ENCODE measurements at places on chromosomes 5 and 9.
A peak's percentile ranks its signal among the peaks of the same experiment; 100 is the strongest.

- DNase-seq, result no peak
Measured at GRCh38 chr5:96354237-96354636, 78.8 kb downstream of the PCSK1 start.

- no peak for DNase-seq
Measured at GRCh38 chr5:97142521-97143254, at the start of gene LIX1. Gene LIX1 (minus strand): TSS chr5:97142611. CDS start chr5:97142576, 35 bp downstream.

GRCh38 chr5:62296998-62297397, 9.0 kb upstream of the KIF2A start:
- no peak for DNase-seq

GRCh38 chr5:3329427-3329826, 266.2 kb upstream of the IRX1 start:
- DNase-seq, result no peak

DNA sequence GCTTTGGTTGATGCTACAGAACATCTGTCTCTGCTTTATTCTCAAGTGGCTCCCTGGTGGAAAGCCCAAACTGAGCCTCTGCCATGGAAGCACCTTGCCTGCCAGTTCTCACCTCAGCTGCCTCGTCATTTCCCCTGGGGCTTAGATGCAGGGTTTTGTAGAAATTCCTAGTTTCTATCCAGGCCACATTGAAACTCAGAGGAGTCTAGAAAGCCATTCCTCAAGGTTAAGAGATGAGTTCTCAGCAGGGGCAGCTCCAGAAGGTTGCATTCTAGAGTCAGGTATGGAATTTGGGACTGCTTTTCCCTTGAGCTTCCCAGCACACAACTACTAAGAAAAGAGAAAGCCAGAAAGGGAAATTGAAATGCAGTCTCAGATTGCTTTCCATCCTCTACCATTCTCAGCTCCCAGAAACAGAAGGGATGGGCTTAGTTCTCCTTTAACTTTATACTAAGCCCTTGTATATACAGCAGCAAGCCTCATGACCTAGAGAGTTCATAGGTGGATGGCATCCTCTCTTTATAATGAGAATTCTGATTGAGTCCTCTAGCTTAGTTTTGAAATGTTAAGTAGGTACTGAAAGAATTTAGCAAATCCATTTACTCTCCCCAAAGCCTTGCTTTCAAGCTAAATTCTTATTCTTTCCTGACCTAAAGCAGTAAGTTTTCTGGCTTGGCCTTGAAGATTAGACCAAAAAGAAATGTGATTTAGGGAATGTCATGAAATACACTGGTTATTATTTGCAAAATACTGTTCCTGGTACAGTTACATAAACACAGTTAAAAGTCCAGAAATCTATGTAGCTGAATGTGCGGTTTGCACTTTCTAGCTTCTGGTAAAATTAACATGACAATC, 66.0 kb upstream of the MEF2C start:
- no peak for DNase-seq

DNA sequence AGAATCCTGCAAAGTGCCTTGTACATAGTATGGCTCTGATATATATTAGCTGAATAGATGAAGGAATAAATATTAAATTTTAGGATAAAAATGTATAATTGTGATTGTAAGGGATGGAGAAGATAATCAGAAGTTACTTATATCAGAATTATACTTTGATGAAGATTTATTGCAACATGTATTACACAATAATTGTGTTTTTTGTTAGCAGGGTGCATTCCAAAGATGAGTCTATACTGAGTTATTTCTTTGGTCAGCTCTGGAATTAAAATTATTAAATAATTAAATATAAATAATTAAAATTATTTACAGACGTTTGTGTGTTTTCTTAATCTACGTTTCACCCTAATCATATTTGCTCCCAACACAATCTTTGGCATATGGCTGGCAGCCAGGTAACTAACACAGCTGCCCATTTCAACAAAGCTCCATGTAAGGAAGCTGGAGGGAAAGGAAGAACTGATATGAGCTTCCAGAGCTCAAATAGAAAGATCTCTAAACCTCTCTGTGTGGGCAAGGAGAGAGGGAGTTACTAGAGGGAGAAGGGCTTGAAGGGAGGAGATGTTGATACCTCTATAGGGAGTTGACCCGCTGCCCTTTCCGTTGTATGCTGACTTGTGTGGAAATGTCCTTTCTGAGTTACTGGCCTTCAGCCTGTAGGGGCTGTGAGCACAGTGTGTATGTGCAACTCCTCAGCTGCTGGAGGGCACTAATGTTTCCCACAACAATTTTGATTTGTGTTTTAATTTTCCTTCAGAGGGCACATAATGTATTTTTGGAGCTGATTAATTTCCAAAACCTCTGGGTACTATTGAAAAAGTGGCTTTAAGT, 403.4 kb downstream of the MAN2A1 start:
- DNase-seq, result no peak

DNA sequence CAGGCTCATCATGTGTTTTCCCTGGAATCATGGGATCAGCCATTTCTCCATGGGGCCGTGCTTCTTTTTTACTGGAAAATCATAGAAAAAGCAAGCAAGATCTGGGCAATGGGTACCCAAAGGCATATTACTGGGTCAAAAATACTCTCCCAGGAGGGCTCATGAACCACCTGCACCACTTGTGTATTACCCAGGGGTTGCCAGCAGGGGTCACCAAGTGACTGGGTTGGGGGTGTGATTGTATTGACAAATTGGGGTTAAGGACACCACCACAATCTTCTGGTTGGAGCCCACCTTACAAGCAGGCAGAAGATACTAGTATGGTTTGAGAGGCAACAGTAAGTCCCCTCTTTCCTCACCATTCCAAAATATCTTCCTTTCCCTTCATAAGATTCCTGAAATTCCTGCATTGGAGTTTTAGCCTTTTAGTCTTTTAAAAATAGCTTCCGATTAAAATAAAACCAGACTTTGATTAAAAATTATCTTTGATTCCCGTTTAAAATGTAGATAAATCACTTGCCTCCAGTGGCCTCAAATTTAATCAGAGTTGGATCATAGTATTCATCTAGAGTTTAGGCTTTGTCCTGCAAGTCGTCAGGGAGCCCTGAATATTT, 603.3 kb downstream of the KIF4B start:
- DNase-seq, result no peak

- DNase-seq, result peak; percentile 2
Measured at GRCh38 chr5:14816999-14817761, 54.4 kb downstream of the ANKH start.

GRCh38 chr5:143306040-143306439, 97.4 kb downstream of the NR3C1 start:
- no peak for DNase-seq

GRCh38 chr5:76038212-76038611, 45.0 kb upstream of the SV2C start:
- DNase-seq, result no peak

- no peak for DNase-seq
Measured at GRCh38 chr5:102921341-102922044, 166.4 kb downstream of the PAM start.

DNA sequence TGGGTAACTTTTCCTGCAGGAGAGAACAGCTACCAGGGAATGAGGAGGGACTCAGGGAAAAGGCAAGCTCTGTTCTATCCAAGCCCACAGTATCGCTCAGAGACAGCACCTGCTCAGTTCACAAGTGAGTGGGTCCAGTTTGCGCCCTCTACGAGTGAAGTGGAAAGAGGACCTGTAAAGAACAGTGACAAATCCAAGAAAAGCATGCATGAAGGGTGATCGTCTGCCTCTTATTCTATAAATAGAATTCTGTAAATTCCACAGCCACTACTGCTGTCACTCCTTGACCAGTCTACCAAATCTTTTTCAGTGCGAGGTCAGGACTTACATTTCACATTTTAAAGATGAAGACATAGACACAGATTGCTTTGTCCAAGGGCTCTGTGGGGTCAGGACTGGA, 117.5 kb downstream of the ENTREP1 start:
- no peak for DNase-seq

- peak; percentile 24 for DNase-seq
Measured at GRCh38 chr9:38160613-38161215, 91.7 kb upstream of the SHB start.

- no peak for DNase-seq
Measured at GRCh38 chr5:96439477-96440184, 6.6 kb upstream of the PCSK1 start.

GRCh38 chr5:128649192-128649591, 111.1 kb upstream of the FBN2 start:
- peak; percentile 34 for DNase-seq

GRCh38 chr9:592225-592624, 249.3 kb upstream of the DMRT1 start:
- no peak for DNase-seq

GRCh38 chr9:21564175-21564574, 82.1 kb upstream of the IFNE start:
- DNase-seq, result no peak

- DNase-seq, result no peak
Measured at GRCh38 chr5:93602241-93603077, 19.4 kb downstream of the NR2F1 start.

DNA sequence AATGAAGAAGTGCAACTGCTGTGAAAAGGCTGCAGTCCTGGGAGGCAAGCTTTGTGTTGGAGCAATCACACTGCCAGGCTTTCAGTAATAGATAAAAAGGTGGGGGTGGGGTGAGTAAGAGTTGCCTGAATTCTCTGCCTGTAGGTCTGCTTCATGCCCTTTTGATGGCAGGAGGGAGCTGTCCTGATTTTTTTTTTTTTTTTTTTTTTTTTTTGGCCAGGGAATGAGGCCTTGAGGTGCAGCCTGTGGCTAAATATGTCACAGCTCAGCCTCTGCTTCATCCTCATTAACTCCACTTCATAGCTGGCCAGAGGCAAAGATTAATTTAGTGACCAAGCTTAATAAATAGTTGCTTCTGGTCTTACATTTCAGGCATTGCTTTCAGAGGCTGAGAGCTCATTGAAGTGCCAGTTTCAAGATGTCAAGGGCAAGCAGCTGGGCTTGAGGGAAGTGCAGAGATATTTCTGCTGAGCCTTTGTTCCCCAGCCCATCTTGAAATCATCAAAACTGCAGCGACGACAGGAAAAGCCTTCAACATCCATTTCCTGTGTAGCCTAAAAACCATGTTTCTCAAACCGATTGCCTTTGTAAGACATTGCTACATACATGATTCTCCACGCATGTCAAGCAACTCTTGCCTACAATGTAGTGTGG, 134.7 kb downstream of the MACIR start:
- no peak for DNase-seq

GRCh38 chr5:158773161-158773560, 326.6 kb downstream of the EBF1 start:
- DNase-seq, result no peak

- DNase-seq, result no peak
Measured at GRCh38 chr5:169063316-169063953, 237.5 kb downstream of the SLIT3 start.

GRCh38 chr5:175340180-175340579, 103.8 kb downstream of the DRD1 start:
- no peak for DNase-seq

- no peak for DNase-seq
Measured at GRCh38 chr5:134206627-134207160, 19.2 kb downstream of the PPP2CA start.

GRCh38 chr5:129361441-129362025, 98.6 kb upstream of the ADAMTS19 start:
- DNase-seq, result peak; percentile 14

GRCh38 chr5:1012900-1013237, 4.3 kb downstream of the NKD2 start:
- no peak for DNase-seq

GRCh38 chr5:35369965-35370790, 139.9 kb upstream of the PRLR start:
- DNase-seq, result no peak

- DNase-seq, result no peak
Measured at GRCh38 chr5:919356-920000, 26.8 kb downstream of the TRIP13 start.

DNA sequence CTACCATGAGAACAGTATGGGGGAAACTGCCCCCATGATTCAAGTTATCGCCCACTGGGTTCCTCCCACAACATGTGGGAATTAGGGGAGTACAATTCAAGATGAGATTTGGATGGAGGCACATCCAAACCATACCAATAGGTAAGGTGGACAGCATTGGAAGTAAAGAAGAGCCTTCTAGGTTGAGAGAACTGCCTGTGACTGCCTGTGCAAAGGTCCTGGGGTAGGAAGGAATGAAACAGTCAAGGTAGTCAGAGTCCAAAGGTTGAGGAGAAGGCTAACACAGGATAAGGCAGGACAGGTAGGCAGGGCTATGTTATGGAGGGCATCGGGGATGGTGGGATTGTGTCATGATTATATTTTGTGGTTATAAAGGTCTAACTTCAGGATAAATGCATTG, 6.1 kb downstream of the GDA start:
- no peak for DNase-seq

GRCh38 chr5:25849270-25849669, 1189.1 kb downstream of the CDH9 start:
- no peak for DNase-seq

DNA sequence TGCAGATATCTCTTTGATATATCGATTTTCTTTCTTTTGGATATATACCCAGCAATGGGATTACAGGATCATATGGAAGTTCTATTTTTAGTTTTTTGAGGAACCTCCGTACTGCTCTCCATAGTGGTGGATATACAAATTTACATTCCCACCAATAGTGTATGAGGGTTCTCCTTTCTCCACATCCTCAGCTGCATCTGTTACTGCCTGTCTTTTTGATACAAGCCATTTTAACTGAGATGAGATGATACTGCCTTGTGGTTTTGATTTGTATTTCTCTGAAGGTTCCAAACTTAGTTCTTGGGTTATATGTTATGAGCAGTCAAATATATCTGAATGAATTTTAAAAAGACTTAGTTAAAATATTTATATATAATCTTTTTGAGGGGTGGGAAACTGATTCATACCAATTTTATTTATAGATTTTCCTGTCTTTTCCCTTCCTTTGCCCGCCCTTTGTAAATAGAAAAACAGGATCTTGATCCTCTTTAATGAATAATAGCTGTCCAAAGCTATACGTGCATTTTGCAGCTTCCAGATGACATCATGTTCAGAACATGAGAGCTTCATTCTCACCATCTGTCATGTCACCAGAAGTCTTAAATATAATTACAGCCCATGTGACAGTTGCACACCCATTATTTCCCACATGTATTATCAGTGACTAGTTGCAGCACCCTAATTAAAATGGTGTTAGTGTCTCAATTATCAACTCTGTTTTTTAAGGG, 6.2 kb upstream of the ARHGEF28 start:
- DNase-seq, result no peak

DNA sequence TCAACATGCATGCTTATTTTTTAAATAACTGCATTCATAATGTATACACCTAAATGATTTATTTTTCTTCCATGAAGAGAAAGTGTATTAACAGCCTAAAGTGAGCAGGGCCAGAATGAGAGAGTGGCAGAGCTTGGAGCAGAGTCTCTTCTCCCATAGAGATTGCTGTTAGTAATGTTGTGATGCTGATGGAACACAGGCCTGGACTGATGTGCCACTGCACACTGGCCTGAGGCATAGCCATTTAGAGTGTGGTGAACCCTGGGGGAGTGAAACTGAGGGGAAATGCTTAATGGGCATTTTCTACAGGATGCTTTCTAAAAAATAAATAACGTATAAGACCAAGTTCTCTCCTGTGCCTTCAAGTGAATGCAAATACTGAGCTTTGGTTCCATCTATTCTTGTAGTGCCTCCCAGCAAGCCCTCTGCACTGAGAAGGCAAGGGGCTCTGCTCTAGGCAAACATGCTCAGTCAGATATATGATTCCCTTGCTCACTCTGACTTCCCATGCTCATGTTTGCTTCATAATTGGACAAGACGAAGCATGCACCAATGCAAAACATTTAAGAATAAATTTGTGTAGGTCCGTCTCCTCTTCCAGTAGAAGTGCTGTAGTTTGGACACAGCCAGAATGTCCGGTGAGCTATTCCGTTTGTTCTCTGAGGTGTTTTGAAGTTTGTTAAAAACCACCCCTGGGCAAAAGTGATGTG, 185.7 kb downstream of the PBX3 start:
- DNase-seq, result no peak
